ENCODE measurements at places on chromosomes 7 and 10. TPM values are rescaled to one million over a fixed set of nuclear protein-coding genes. Genes with fewer than 3 reads are reported as not detected.

HOXA1 gene
- not detected for total RNA-seq

INHBA gene
- 0.09 TPM for total RNA-seq

GRCh38 chr7:136976504-136977251, 108.2 kb downstream of the CHRM2 start:
- DNase-seq, result no peak

GRCh38 chr7:94344826-94345225, 49.9 kb upstream of the COL1A2 start:
- no peak for DNase-seq

DNA sequence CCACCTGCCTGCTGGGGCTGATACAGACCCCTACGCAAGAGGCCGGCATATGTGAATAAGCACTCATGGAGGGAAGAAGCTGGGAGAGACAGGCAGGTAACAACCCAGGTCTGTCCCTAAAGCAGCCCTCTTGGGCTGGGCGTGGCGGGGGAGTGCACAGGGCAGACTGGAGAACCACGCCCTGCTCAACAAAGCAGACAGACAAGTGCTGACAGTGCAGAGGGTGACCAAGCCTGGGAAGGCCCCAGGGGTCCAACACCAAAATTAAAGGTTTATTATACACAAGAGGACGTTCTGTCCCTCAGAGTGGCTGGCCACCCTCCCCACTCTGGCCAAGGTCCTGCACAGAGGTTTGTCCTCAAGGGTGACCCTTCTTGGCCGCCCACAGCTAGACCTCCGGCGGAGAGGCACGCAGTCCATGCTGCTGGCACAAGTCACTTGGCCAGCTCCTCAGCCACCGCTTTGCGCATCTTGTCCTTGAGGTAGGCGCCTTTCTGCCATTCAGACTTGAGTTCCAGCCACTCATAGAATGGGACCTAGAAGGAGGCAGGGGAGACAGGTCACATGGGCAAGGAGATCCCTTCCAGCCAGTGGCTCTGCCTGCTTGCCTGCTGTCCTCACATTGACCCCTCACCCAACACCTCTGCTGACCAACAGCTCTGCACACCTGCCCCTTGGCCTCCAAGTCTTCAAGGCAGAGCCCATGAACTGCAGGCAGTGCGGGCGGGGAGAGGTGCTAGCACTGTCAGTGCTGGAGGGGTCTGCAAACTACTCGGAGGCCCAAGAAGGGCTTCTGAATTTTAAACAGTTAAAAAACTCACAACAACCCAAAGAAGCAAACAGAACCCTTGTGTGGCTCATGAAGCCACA, 11.4 kb upstream of the NACAD start:
- no peak for DNase-seq

- DNase-seq, result no peak
Measured at GRCh38 chr7:118306771-118307170, 82.3 kb downstream of the ANKRD7 start.

- DNase-seq, result no peak
Measured at GRCh38 chr10:119535305-119535704, 7.2 kb downstream of the RGS10 start.

DNA sequence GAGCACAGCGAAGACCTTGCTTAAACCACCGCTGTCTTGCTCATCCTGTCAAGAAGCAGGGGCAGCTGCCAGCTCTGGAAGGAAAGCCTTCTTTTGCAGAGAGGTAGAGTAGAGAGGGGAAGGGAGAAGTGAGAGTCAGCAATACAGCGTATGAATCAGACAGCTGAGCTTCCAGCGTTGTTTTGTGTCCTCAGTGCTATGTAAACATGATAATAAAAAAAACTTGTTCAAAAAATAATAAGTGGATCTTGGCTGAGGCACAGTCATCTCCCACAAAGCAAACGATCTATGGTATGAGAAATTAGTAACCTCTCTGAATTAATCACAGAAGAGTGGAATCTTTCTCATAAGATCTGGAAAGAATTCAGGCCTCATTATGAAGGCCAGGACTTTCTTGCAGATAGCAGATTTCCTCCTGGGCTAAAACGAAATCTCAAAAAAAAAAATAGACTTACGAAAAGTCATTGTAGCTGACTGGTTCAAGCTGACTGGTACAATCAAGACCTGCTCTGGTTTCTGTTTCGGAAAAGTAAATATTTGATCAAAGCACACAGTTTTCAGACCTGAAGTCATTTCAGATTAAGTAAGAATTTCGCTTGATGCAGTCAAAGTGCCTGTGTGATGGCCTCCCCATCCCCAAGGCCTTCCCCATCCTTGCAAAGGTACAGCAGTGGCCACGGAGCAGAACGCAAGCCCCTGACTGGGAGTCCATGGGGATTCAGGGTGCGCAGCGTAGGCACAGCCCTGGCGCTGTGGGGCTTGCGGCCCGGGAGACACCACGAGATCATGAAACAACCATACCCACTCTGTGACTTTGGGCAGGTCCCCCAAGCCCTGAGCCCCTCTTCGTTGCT, 29.4 kb downstream of the CHST15 start:
- no peak for DNase-seq

GRCh38 chr7:111103678-111104274, 12.8 kb downstream of the LRRN3 start:
- no peak for DNase-seq

DNA sequence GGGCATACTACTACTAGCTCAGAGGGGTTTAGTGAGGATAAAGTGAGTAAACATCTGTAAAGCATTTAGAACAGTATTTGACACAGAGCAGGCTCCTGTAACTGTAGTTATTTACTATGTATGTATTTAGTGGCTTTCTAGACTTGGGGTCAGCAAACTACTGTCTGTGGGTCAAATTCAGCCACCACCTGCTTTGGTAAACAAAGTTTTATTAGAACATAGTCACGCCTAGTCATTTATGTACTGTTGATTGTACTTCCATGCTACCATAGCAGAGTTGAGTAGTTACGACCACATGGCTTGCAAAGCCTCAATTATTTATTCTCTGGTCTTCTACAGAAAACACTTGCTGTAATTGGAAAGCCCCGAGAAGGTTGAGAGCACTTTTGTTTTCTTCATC, 248.5 kb upstream of the PLPP4 start:
- no peak for DNase-seq
